ENCODE measurements at places on chromosomes 2 and 18.

DNA sequence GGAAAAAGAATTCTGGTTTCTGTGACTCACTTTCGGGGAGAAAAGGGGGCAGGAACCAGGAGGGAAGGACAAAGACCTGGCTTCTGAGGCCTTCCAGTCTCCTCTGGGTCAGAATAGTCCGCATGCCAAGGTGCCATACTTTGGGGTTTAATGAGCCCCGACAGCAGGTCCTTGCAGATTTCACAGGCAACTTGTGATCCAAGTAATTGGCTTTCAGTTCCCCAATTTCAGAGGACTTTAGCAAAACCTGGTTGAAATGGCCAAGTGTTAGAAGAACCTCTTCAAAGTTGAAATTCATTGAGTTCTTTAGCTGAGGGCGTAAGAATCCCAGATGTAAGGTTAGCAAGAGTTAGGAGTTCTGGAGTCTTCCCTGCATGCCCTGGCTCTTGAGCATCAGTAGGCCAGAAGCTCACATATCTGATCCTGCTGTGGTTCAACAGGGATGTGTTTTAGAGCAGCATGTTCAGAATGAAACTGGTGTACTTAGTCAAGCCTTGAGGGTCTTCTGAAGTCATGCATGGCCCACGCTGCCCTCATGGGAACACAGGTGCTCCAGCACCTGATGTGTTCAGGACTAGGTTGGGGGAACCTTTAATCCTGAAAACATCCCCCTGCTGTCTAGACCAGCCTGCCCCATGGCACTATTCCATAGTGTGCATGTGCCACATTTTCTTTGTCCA, 143.0 kb downstream of the NUP35 start:
- no peak for DNase-seq

GRCh38 chr2:177465400-177466138, 73.0 kb downstream of the AGPS start:
- DNase-seq: no peak

GRCh38 chr18:24936691-24937090, 415.3 kb downstream of the ZNF521 start:
- no peak for DNase-seq

GRCh38 chr2:9101763-9102425, 98.4 kb upstream of the MBOAT2 start:
- no peak for DNase-seq

DNA sequence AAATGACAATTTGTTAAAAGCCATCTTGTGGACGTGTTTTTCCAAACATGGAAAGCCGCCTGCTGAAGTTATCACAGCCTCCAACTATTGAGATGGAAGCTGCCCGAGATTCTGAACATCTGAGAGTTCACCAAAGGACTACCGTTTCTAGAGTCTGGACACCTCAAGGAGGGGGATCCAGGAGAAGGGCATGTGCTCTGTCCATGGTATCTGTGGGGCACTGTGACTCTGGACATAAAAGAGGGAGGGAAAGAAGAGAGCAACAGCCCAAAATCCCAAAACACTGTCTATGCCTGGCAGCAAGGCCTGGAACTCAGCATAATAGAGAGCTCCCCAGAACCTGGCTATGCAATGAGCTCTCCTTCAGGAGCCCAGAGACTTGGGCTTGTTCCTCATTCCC, 319.9 kb downstream of the EN1 start:
- DNase-seq: no peak

DNA sequence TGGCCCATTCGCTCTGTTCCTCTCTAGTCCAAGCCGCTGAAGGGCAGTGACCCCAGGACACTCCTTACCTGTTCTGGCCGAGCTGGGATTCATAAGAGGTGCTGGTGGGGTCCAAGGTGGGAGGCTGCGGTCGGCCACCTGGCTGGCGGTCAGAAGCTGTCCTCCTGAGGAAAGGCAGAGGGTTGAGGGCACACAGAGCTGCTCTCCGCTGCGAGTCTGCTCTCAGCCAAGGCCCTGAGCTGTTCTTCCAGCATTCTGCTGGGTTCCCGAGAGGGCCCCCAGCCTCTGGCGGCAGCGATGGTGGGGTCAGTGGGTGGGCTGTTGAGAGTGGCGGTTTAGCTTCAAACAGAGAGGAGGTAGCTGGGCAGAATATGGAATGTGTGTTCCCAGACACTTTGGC, 3.8 kb downstream of the PCARE start:
- DNase-seq: no peak

GRCh38 chr2:6992794-6993228, 75.6 kb downstream of the RNF144A start:
- DNase-seq: no peak

GRCh38 chr2:23666980-23667357, 260.0 kb downstream of the ATAD2B start:
- DNase-seq: no peak

GRCh38 chr18:11467611-11468010, 141.8 kb upstream of the SLC35G4 start:
- DNase-seq: no peak

DNA sequence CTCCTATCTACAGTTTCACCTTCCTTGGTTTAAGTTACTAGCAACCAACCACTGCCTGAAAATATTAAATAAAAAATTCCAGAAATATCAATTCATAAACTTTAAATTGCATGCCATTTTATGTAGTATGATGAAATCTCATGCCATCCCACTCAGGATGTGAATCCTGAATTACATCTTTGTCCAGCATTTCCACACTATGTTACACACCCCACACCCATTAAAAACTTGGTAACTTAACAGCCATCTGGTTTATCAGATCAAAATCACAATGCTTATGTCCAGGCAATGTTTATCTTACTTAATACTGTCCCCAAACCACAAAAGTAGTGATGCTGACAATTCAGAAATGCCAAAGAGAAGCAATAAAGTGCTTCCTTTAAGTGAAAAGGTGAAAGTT, 21.6 kb downstream of the CUL3 start:
- DNase-seq: no peak

- peak; percentile 48 for DNase-seq
These were observed 472 bp downstream of the SLC20A1 start for GRCh38 chr2:112646102-112646719.

Data from testis (tissue), 5 donors.